ENCODE measurements at places on chromosomes 11 and 22.

- no peak for DNase-seq
Observed at GRCh38 chr22:35449829-35450689, 50.1 kb downstream of the MCM5 start.

GRCh38 chr11:94671553-94672366, 96.4 kb upstream of the AMOTL1 start:
- DNase-seq = no peak

DNA sequence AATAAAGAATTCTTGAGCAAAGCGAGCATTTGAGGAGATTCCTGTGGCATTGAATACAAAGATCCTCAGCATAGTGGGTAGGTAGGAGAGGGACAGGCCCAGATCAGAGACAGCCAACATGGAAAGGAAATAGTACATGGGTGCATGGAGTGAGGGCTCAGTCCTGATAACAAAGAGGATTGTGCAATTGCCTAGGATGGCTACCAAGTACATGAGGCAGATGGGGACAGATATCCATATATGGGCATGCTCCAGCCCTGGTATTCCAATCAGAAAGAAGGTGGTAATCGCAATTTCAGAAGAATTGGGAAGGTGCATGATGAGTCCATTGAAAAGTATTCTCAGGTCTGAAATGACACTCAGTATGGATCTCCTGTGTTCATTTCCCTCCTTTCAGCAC, 8.6 kb downstream of the OR51T1 start:
- DNase-seq = no peak

DNA sequence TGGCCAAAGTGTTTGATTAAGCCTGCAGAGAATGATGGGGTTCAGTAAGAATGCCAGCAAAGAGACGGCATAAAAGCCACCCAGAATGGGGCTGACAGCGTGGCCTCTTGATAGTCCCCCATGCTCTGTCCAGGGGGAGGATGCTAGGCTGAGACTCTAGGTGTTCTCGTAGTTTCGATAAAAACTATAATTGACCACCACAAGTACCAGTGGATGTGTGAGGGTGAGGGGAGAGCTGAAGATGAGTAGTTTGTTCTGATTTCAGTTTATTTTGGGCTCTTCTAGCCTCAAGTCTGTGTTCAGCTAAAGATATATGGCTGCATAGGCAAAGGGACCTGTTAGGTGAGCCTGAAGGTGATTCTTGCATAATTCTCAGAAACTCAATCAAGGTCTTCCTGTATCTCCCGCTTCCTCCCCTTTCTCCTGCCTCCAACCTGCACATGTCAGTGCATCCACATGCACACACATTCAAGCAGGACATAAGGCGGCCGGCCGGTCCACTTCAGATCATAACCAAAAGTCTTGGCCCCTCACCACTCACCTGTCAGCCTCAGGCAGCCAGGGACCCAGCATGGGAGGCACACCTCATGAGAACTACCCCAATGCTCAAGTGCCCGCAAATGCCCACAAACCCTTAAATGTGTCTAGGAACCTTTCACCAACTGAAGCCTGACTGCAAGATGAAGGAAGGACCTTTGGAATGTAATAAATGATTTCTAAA, 31.2 kb downstream of the FLI1 start:
- no peak for DNase-seq

DNA sequence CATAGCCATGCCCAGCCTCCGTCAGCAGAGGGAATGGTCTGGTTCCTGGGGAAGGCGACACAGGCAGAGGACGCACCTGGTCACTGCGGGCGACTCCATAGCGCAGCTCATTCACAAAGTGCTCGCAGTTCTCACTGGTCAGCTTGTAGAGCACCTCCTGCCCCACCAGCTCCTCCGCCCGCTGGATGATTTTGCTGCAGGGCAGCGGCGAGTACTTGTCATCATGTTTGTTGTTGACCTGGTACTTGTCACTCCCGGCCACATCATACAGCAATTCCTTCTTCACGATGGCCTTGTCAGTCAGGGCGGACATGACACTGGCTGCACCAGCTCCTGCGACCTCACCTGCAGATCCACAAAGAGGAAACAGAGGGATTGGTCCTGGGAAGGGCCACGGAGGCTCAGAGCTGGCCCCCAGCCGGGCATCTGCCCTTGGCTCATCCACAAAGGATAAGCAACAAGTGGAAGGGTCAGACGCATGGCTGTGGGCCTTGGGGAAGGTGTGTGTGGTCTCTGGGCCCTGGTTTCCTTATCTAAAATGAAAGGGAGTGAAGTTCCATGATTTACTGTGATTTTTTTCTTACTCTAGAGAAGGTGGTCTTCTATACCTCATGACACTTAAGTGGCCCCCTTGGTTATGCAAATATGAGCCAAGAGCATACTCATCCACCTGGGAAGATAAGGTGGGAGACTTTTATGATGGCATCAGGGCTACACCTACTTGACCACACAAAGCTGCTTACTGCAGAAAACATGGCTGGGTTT, 24.0 kb downstream of the PLAAT3 start:
- DNase-seq = no peak

DNA sequence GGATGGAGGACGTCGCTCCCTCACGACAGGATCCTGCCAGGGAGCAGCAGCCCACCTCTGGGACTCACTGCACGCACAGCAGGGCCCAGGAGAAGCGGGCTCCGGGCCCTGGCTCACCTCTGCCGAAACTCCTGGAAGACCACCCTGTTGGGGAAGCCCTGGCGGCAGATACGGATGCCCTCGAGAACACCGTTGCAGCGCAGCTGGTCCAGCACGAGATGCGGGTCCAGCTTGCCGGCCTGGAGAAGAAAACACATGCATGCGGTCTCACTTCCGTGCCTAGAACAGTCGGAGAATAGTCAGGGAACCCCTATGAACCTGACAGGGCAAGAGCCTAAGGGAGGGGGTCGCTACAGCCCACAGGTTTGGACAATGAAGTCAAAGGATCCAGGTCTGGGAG, 52.9 kb downstream of the APOL1 start:
- no peak for DNase-seq

DNA sequence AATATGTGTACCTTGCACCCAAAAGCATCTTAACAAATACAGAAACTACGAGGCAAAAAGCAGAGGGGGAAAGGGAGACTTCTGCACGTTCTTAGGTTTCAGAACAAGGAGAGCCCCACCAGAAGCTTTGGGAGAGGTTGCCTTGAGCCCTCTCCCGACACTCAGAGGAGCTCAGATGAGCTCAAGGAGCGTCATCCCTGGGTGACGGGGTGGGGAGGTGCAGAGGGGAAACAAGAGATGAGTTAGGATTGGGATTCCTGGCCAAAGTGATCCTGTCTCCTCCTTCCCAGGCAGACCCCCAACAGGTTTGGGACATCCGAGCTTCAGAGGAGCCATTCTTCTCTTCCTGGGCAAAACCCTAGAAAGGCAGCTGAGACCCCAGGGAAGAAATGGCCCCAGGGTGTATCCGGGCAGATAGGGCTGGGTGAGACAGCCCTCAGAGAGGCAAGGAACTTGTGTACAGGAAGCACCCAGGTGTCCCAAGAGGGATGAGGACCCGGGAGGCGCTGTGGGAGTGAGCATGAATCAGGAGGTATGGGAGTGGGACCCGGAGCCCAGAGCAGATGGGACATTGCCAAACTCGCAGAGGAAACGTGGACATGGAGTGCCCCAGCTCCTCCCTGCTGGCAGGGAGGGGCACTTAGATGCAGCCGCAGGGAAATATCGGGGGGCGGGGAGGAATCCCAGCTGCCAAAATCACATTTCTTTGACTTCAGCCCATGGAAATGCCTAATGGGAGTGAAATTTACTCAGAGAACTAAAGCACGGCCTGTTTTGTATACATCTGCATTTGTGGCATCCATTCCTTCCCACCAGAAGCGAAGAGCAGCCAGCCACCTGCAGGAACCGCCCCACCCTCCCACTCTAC, 12.4 kb downstream of the C1QTNF6 start:
- DNase-seq = no peak

- DNase-seq = no peak
Observed at GRCh38 chr22:39839204-39839603, 54.4 kb downstream of the ENTHD1 start.

DNA sequence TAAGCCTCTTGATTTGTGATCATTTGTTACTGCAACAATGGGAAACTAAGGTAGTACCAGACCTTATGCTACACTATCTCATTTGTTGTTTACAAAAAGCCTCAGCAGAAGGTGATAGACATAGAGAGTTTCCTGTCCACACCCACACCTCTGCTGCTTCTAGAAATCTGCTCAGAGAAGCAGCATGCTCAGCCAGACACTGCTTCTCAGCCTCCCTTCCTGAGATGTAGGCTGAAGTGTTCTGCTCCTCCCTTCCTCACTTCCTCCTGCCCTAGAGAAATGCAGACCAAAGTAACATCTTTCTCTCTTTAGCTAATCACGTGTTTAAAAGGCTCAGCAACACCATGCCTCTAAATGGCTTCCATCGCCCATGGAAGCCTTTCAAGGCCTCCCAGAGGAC, 88.4 kb downstream of the SLC1A2 start:
- no peak for DNase-seq

- no peak for DNase-seq
Observed at GRCh38 chr22:39996732-39997131, 2.0 kb downstream of the FAM83F start.

- DNase-seq = no peak
Observed at GRCh38 chr11:57596266-57596885, 1.1 kb upstream of the SERPING1 start.

DNA sequence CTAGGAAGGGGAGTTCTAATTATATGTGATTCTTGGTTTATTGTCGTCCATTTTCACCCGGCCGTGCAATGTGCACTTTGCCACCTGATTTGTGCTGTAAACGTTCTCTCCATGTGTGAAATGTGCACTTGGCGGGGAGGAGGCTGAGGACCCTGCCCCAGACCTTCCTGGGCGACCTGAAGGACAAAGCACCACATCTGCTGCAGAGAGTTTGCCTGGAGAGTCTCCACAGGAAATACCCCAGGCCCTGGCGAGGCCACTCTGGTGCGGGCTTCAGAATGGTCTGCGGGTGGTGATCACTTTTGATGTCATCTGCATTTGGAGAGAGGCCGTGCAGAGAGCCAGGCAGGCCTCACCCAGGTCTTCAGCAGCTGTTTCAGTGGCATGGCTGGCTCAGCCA, 224.7 kb downstream of the BRD1 start:
- DNase-seq = no peak

DNA sequence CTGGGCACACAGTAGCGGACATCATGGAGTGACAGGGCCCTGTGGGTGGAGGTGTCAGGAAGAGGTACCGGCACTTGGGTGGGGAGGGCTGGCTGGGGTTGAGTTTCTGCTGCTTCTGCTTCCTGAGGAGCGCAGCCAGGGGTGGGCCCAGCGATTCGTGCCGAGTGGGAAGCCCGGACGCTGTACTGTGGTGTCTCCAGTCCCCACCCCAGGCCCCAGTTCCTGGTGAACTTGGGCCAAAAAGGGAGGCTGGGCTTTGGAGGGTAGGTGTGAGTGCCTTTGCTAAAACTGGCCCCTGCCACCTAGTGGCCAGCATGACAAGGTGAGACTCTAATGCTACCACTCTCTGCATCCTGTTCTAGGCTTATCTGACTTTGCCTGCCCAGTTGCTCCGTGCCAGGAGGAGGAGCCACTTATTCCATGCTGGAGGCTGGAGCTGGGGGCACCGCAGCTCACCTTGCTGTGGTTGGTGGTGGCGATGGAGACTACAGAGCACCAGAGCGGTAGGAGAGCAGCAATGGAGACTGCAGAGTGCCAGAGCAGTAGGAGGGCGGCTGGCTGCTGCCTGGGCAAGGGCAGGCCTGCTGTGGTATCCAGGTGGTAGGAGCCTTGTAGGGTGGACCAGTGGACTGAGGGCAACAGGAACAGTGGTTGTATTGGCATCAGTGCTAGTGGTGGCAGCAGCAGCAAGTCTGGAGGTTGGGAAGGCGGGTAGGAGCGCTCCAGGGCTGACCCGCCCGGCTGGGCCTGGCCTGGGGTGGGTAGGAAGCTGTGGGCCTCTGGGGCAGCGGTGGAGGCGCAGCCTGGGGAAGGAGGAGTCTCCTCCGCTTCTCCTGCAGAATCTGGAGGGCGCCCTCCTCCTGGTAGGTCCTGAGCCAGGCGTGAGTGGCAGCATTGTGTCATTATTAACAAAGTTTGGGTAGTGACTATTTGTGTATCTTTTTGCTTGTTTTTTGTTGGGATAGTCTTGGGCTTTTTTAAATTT, 2.2 kb upstream of the RFPL2 start:
- DNase-seq = peak; percentile 69

- no peak for DNase-seq
Observed at GRCh38 chr11:26931248-26931631, 62.7 kb upstream of the FIBIN start.

DNA sequence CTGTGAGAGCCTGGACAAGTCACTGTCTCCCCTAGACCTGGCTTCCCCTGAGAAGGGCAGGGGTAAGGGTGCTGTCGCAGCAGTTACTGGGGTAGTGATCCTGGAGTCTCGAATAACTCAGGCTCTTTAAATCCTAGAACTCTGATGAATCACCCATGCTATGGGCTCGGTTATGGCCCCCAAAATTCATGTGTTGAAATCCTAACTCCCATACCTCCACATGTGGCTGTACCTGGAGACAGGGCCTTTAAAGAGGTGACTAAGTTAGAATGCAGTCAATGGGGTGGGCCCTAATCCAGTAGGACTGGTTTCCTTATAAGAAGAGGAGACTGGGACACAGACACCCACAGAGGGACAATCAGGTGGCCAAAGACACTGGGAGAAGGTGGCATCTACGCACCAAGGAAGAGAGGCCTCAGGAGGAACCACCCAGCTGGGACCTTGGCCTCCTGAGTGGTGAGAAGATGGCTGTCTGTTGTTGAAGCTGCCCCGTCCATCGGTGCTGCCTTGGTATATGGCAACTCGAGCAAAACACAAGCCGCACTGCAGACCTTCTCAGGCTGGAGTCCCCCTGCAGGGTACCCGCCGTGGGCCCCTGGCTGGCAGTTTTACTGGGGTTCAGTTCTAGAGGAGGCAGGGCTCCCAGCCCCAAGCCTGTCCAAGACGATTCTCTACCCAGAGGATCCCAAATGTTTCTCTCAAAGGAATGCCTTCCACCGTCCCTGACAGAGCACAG, 48.8 kb upstream of the SHISAL1 start:
- no peak for DNase-seq

- DNase-seq = peak; percentile 7
Observed at GRCh38 chr11:95229993-95230809, 801 bp downstream of the SESN3 start.

DNA sequence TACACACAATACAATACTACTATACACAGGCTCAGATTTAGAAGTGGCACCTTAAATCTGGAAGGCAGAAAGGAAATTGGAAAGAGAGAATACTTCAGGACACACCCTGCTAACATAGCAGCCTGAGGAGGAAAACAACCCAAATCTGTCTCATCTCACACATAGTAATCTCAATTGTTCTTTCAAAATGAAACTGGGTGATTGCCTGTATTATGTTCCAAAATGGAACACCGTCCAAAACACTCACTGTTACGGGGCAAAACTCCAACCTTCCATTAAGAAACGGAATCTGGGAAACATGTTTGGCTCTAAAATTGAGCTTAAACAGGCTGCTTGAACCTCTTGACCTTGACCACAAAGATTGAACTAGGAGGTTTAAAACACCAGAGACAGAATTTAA, 572.6 kb downstream of the OPCML start:
- DNase-seq = no peak

GRCh38 chr11:914747-915501, 4.3 kb upstream of the CHID1 start:
- no peak for DNase-seq

Data from lung microvascular endothelial cell (primary cell).